GM12878 (cell line): ENCODE measurements at places on chromosomes 5 and 9.

GRCh38 chr5:144167998-144168397, 2.5 kb downstream of the YIPF5 start:
- DNase-seq: no peak

GRCh38 chr5:87094833-87095232, 172.8 kb upstream of the RASA1 start:
- no peak for DNase-seq

DNA sequence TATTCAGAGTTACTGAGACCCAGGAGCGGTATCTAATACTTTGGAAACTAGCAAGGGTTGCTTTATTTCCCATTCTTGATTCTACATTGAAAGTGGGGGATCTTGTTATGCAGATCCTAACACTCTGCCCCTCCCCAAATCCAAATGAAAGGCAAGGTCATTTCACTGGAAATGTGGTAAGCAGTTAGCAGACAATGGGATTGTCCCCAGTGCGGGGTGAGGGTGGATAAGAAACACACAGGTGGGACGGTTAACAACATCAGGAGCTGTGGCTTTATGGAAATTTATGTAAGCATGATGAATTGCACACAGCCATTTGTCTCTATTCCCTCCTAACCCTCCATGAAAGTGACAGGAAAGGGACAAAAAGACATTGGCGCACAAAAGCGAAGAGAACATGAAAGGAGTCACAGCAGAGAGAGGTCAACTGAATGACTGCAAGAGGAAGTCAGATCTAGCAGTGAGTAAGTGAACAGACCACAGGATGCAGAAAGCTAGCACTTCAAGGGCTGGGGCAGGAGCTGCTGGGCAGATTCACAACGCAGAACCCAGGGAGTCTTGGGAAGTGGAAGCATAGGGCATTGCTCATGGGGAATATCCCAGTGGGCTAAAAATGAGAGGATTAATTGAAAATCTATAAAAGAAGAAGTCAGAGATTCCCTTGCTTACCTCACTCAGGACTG, 184.4 kb downstream of the HSD17B3 start:
- DNase-seq: no peak

- DNase-seq: no peak
Measured at GRCh38 chr5:419970-420369, 23.0 kb upstream of the EXOC3 start.

GRCh38 chr9:124778575-124779367, 1.8 kb downstream of the OLFML2A start:
- DNase-seq: no peak

- no peak for DNase-seq
Measured at GRCh38 chr5:137737349-137738131, 1.7 kb upstream of the KLHL3 start.

GRCh38 chr9:93582550-93582949, 6.2 kb downstream of the PHF2 start:
- DNase-seq: no peak

DNA sequence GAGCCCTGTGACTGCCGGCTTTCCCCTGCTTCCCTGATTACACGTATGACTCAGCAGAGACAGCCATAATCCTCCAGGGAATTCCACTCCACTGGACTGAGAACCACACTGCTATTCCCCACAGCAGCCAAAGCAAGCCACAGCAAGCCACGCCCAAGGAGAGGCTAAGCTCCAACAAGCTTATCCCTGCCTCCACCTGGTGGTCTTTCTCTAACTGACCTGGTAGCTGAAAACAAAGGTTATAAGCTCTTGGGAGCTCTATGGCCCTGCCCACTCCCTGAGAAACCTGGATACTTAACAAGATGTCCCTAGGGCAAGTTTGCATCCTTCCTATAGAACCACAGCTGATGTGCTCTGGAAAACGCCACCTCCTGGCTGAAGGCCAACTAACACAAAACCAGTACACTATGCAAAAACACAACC, 613.7 kb upstream of the CDH18 start:
- DNase-seq: no peak

DNA sequence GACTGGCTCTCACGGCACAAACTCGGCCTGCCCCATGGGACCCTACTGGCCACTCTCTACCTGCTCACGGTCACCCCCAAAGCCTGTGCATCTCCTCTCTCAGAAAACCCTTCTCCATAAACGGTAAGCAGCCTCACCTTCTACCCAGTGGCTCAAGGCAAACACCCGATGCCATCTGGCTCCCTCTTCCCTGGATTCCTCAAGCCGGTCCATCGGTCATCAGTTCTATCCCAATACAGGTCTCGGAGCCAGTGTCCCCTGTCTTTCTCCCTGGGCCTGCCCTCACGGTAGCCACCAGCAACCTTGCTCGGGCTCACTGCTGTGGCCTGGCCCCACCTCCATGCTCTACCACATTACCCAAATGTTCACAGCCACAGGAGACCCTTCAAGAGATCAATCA, 134.1 kb downstream of the ROR2 start:
- DNase-seq: no peak
